ENCODE measurements at places on chromosomes 1 and 21. TPM values are rescaled to one million over a fixed set of nuclear protein-coding genes. Genes with fewer than 3 reads are reported as not detected.
A peak's percentile ranks its signal among the peaks of the same experiment; 100 is the strongest.

CHI3L2 gene
- total RNA-seq: 1.3 TPM

DNA sequence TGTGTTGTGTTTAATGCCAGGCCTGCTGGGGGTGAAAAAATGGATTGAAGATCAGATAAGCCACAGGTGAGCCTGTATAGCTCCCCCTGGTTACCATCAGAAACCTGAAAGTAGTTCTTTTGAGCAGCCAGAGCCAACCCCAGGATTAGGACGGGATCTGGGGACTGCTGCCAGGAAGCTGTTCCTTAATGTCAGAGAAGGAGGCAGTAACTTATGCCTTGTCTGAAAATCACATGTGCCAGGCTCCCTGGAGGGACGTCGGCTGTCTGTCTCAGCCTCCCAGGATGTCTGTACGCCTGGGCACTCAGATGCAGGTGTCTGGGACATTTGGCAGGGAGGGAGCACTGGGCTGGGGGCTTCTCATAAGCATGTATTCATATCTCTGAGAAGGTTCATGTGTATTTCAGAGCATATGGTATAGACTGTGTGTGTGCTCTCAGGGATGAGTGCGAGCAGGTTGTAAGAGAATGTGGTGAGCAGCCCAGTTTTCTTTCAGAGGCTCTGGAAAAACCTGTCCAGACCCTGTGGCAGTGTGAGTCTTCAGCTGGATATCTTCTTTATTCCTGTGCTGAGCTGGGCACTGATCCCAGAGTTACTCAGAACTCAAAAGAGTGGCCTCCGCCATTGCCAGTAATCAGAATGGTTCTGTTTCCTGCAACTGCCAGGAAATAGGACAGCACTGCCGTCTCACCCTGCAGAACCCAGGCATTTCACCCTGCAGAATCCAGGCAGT lies 2.8 kb downstream of the FAM43B start:
- DNase-seq: no peak

RIPK4 gene
- not detected for total RNA-seq

SLC9C2 gene
- total RNA-seq: not detected

RAB42 gene
- 0.34 TPM for total RNA-seq

- peak; percentile 48 for DNase-seq
Measured at GRCh38 chr1:40980453-40981121, 1.1 kb downstream of the CTPS1 start.

DNA sequence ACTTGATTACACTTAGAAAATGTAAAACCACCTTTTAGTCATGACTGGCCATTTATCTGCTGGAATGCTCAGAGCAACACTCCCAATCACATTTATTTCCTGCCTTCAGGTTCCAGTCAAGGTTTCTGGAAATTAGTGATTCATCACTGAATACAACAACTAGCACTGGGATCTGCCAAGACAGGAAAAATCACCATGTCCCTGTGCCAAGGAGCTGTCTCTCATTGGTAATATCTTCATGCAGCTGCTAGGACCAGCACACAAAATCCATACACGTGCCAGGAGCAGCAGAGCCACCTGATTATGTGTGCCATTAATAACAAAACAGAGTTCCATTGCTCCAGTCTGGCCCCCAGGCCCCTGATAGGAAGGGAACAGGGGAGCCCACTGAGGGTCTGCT lies 194.6 kb downstream of the TNR start:
- no peak for DNase-seq

DNA sequence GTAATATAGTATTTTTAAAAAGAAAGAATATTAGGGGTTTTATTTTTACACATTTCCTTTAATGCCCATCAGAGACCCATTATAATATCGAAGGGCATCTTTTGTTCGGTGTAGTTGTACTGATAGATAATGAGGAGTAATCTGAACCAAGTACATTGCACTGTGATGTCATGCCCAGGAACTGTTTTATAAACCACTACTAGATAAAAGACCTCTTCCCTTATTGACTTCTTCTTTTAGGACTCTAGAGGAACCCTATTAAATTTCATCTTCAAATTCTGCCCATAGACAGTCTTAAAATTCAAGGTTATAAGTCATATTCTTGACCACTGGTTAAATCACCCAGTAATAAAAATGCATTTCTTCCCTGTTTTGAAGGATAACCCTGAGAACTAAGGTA lies 206.5 kb downstream of the NRIP1 start:
- DNase-seq: no peak

DNA sequence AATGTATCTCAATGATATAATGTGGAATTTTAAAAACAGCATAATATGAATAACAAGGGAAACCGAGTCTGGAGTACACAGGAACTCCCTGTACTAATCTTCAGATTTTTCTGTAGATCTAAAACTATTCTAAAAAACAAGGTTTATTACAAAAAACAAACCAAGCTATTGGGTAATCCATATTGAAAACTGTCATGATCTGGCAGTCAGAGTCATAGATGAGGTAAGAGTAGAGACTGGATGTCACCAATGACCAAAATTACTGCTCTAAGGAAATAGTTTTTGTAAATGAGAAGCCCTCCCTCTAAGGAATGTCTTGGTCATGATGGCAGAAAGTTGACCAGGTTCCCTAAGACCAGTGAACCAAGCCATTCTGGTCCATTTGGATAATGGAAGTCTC lies 2.4 kb upstream of the SPOCD1 start:
- no peak for DNase-seq

DNA sequence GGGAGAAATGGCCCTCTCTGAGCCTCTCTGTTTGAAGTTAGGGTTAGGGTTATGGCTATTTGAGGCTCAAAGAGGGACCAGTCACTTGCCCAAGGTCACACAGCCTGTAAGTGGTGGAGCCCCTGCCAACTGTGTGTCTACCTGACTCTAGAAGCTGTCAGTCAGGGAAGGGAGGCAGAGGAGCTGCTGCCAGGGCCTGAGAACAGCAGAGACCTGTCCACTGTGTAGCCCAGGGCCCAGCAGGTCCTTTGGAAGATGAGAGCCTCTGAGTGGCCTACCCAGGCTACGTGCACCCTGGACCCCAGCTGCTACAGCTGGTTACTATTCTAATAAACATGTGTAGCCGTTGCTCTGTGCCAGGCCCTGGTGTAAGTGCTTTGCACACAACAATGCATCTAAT lies 15.1 kb upstream of the EDN2 start:
- no peak for DNase-seq

DNA sequence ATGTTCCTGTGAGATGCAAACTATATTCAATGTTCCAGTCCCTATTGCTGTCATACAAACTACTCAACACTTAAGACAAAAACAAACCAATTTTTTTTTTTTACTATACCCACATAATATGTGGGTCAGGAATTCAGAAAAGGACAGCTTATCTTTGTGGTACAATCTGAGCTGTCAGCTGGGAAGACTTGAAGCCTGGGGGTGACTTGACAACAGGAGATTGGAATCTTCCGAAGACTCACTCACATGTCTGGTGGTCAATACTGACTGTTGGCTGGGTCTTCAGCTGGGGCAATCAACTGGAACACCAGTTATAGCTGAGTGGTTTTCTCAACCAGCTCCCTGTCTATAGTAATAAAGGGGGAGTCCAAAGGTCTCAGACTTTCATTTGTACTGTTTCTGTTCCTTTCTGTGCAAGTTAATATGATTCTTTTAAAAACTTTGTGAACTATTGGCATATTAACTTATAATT lies 81.7 kb upstream of the ATP1B1 start:
- DNase-seq: no peak

DNA sequence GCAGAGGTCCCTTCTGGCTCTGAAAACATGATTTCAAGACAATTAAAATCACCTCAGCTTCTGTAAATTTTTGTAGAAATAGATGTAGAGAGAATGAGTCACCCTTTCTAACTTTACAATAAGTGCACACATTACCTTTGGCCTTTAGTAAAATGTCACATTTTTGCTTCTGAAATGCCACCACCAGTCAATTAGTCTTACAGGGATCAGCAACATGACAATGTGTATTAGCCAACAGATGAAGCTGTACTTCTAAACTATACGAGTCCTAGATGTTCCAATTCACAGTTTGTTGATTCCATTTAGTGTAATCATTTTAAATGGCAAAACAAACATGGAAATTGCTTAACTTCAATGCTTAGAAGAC lies 23.1 kb downstream of the C21orf91 start:
- DNase-seq: no peak

- no peak for DNase-seq
Measured at GRCh38 chr1:10644307-10645128, 151.9 kb downstream of the CASZ1 start.

GRCh38 chr1:213779228-213779627 lies 208.5 kb upstream of the PROX1 start:
- DNase-seq: no peak

ALX3 gene
- total RNA-seq: not detected

DNA sequence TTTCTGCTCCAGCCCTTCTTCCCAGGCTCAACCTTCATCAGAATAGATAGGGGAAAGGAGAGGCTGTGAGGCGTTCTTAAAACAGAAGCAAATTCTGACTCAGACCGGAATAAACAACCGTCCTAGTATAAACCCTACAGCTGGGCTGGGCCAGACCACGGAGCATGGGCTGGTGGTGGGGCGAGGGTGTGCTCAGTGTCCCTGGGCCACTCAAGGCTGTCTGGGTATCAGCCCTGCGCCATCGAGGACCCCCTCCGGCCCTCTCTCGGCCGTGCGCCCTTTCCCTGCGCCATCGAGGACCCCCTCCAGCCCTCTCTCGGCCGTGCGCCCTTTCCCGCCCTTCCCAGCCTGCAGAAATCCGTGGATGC lies 36.0 kb downstream of the CAPN2 start:
- DNase-seq: no peak

OR2T33 gene
- not detected for total RNA-seq

MCOLN3 gene
- 0.68 TPM for total RNA-seq

DNA sequence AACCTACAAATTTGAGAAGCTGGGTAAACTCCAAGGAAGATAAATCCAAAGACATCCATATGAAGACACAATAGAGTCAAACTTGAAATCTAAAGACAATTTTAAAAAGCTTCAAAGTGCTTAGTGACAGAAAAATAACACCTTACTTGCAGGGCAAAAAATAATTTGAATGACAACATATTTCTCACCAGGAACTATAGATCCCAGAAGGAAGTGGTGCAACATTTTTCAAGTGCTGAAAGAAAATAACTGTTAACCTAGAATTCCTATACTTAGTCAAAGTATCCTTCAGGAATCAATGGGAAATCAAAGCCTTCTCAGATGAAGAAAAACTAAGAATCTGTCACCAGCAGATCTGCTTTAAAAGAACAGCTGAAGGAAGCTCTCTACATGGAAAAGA lies 184.4 kb downstream of the HLX start:
- no peak for DNase-seq

ARMH1 gene
- total RNA-seq: 139 TPM

DNA sequence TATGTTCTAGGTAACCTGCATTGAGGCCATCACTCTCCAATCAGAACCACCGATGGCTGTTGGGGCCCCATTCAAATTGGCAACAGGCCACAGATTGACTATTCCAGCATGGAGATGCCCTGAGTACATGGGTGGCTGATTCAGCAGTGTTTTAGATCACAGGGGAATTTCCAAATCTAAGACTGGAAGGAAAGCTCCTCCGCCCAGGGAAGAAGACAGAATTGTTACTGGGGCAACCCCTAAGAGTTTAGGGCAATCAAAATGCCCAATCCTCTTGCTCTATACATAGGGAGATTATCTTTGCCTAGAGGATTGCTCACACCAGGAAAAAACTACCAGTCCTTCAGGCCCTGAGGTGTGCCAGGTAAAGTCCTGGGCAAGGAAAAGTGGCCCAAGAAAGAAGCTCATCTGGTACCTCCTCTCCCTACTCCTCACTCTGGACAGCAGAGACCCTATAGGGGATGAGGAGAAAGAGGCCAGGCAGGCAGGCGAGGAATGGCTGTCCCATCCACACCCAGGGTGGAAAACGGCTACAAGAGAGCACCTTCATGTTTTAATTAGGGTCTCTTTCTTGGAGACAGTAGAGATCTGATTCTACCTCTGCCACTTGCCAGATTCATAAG lies 5.8 kb downstream of the S100A8 start:
- no peak for DNase-seq

RPTN gene
- total RNA-seq: not detected

KIF21B gene
- total RNA-seq: 50.4 TPM

CELA2B gene
- not detected for total RNA-seq

DNA sequence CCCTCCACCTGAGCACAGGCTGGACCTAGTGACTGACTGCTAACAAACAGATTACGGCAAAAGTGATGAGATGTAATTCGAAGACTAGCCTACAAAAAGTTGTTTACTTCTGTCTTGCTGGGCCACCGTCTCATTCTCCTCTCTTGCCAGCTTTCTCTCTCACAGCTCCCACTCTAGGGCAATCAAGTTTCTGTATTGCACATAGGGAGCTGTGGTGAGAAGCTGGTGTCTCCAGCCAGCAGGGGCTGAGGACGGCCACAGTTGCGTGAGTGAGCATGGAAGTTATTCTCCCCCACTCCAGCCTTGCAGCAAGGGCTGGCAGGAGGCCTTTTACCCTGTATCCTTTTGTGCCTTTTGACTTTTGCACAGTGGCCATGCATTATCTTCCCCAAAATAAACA lies 8.6 kb upstream of the COL6A2 start:
- DNase-seq: peak; percentile 4

LEFTY2 gene
- total RNA-seq: not detected

DNA sequence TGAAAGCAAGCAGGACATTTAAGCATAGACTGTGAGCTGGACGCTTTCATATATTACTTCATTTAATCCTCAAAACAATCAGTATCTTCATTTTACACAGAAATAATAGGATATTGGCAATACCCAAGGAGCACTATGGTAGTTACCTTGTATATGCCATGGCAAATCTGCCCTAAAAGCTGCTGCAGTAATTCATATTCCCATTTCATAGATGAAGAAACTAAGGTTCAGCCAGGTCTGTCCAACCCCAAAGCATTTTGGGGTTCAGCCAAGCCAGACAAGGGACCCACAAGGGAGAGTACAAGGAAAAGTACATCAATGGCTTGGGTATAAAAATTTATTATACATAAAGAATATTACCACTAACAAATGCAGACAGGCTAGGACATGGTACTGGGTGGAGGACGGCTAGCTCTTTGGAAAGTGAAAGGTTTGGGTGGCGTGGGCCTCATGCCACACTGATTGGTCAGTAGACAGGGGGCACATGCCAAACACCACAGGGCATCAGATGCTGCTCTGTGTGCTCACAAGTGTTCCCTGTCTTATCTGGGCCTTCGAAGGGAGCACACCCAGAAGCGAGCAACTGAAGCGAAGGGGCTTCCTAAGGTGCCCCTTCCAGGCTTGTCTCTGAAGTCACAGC lies 23.9 kb upstream of the PTAFR start:
- no peak for DNase-seq

- DNase-seq: no peak
Measured at GRCh38 chr1:75074831-75075395, 59.3 kb upstream of the LHX8 start.

DNA sequence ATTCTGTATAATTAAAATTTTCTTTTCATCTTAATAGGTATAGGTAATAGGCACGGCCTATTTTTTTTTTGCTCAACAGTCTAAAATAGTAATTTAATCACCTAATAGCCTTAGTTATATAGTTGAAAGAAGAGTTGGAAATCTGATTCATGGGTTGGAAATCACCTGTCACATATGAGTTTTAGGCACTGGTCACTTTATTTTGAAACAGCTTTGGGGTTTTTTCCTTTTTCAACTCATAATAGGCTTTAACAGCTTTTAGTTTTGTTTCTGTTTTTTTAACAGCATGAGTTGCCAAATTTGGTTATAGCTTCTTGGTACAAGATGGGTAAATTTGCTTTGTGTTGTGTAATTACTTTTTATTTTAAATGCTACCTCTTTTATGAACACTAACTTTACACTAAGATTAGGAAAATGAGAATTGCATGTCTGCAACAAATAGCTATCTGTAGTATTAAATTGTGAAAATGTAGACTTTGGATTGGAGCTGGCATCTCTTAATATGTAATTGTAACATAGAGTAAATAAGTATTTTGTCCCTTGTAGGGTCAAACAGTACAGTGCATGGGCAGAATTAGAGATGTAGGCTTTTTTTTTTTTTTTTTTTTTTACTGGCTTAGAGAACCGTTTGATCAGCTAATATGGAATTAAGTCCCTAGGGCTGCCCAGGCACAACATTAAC lies 109.8 kb downstream of the OSBPL9 start:
- DNase-seq: no peak
